ENCODE measurements at places on chromosomes 4 and X.

DNA sequence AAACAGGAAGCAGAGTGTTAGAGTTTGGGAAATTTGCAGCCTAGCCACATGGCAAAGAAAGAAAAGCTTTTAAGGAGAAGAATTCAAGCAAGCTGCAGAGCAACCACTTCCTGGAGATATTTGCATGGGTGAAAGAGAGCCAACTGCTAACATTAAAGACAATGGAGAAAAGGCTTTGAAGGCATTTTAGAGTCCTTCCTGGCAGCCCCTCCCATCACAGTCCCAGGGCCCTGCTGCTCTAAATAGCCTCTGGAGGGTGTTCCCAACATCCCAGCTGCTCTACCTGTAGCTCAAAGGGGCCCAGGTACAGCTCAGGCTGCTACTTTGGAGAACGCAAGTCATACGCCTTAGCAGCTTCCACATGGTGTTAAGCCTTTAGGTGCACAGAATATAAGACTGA lies 235.9 kb upstream of the FMR1 start:
- no peak for DNase-seq

DNA sequence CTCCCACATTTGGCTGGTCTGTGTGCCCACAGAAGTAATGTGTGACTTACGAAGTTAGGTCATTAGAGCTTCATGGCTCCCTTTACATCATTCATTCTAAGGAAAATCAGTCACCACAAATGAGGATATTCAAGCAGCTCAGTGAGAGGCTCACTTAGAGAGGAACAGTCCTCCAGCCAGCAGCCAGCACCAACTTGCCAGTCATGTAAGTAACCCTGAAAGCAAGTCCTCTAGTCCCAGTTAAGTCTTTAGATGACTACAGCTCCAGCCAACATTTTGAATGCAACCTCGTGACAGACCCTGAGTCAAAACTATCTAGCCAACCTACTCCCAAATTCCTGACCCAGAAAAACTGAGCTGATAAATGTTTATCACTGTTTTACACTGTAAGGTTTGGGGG lies 71.3 kb downstream of the LRBA start:
- DNase-seq, result no peak

- DNase-seq, result peak; percentile 36
These were observed 733.7 kb upstream of the PABPC4L start for GRCh38 chr4:134935320-134935719.

- no peak for DNase-seq
These were observed 54.1 kb downstream of the GRK4 start for GRCh38 chr4:3017504-3017903.

DNA sequence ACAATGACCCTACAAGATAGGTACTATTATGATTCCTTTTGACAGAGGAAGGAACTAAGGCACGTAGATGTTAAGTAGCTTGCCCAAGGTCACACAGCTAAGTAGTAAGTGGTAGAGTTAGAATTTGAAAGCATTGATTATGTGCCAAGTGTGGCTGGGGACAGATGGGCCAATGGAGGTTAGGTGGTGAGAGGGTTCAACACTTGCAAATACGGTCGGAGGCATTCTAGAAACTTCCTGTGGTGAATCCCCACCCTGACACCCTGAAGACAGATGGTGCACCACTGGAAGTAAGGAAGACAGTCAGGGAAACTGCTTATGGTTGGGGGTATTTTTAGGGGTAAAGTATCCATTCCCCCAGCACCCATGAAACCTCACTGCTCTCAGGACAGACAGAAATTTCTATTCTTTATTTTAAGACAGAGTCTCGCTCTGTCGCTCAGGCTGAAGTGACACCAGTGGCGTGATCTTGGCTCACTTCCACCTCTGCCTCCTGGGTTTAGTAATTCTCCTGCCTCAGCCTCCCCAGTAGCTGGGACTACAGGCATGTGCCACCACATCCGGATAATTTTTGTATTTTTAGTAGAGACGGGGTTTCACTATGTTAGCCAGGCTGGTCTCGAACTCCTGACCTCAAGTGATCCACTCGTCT lies 142.5 kb downstream of the RASL11B start:
- DNase-seq, result no peak

DNA sequence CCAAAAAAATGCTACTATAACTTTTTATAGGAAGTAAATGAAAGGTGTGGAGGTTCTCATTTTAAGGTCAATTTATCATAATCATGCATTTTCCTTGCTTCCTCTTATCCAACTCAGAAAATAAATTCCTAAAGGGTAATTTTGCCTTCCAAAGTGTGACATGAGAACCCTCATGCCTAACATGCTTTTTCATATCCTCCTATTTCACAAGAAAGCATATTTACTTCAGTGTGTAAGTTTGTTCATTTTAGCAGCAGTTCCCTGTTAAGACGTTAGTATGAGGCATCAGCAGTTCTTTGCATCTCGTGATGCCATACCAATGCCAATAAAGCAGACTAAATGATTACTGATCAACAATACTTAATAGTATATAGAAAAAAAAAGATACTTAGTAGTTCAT lies 18.4 kb downstream of the WDFY3 start:
- DNase-seq, result peak; percentile 52

DNA sequence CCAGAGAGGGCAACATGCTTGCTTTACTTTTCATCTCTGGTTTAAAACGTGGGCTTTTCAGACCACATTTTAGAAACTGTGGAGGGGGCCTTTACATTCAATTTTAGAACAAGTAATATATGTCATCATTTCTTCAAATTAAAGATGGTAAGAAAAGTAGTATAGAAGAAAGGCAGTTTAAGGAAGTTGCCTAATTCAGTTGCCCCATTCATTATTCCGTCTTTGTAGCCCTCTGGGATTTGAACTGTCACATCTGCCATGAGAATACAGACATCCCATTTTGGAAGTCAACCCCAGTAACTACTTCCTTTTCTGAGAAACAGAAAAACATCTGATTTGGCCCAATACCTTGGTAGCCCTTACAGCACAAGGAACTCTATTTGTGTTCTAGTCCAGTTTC lies 61.2 kb downstream of the PASD1 start:
- no peak for DNase-seq

- DNase-seq, result peak; percentile 56
These were observed 33.2 kb upstream of the MID1IP1 start for GRCh38 chrX:38768079-38768478.

DNA sequence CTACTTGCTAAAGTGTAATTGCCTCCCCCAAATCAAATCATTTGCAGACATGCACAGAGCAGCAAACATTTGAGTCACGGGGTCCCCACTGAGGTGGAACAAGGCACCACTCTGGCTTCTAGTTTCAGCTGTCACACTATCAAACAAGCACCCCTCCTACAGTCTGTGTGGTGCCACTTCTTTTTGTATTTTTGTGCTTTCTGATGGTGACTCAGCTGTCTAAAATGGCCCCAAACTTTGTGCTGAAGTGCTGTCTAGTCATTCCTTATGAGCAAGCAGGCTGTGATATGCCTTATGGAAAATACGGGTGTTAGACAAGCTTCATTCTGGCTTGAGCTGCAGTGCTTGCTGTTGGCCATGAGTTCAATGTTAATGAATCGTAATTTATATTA lies 15.4 kb downstream of the IGFBP7 start:
- DNase-seq, result peak; percentile 71

DNA sequence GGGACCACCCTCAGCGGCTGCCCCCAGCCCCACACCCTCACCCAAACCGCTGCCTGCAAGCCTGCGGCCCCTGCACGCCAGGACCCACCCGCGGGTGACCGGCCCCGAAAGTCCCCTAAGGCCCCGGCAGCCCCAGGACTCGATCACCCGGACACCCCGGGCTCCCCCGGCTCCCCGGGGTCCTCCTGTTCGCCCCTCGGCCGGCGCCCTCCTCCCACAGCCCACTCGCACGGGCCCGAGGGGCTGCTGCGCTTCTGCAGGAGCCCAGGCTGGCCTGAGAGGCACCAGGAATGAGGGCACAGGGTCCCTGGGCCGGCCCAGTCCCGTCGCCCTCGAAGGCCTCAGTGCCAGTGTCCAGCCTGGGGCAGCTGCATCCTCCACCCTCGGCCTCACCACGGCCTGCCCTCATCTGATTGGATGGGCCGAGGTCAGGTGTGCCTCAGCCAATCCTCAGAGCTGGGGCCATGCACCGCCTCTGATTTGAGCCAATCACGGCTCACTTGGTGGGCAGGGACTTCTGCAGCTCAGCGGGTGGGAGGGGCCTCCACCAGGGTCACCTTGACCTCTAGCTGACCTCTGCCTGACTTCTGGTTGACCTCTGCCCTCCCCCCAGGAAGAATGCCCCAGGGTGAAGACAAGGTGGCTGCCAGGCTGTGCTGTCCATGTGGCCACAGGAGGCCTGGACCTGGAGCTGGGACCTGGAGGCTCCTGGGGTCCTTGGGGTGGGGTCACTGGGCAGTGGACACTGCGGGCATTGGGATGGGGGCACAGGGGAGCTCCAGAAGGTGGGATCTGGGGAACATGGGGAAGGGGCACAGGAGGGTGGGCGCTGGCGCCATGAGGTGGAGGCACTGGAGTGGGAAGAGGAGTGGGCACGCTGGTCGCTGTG lies 97.6 kb upstream of the NKX1-1 start:
- no peak for DNase-seq

- DNase-seq, result no peak
These were observed 12.7 kb upstream of the ACSL1 start for GRCh38 chr4:184838249-184839074.

Data from adipocyte (in vitro differentiated cells).